ENCODE measurements at places on chromosomes 1 and 21. TPM values are rescaled to one million over a fixed set of nuclear protein-coding genes. Genes with fewer than 3 reads are reported as not detected.

DNA sequence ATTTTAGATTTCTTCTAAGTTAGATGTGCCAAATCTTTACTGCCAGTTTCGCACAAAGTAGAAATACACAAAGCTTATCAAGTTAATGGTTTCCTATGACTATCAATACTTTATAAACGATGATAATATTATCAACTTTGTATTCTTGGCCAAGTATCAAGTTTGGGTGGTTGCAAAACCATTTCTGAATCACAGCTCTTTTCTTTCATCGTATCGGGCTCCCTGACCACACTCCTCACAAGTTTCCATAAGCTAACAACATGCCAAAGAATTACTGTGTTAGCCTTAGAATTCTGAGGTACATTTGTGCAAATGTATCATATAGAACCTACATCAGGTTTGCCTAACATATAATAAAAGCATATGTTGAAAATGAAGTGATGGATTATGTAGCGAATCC lies 311.0 kb downstream of the KCTD3 start:
- DNase-seq, result no peak

GRCh38 chr1:221758455-221758854 lies 16.6 kb upstream of the DUSP10 start:
- no peak for DNase-seq

The REN gene
- not detected for total RNA-seq

The KRTAP11-1 gene
- not detected for total RNA-seq

Data from H4 (cell line).